NCI-H2081 treated with DMSO at 0.1 percent for 48 hours (cell line): ENCODE measurements at places on chromosomes 4 and X.

GRCh38 chr4:47776353-47776752 lies 61.5 kb downstream of the CORIN start:
- DNase-seq: no peak

GRCh38 chr4:136803433-136803832 lies 728.9 kb downstream of the PCDH18 start:
- DNase-seq: no peak

- DNase-seq: no peak
These were observed 74.3 kb downstream of the NUDT11 start for GRCh38 chrX:51421972-51422597.

GRCh38 chr4:148481636-148482035 lies 39.4 kb upstream of the NR3C2 start:
- no peak for DNase-seq

DNA sequence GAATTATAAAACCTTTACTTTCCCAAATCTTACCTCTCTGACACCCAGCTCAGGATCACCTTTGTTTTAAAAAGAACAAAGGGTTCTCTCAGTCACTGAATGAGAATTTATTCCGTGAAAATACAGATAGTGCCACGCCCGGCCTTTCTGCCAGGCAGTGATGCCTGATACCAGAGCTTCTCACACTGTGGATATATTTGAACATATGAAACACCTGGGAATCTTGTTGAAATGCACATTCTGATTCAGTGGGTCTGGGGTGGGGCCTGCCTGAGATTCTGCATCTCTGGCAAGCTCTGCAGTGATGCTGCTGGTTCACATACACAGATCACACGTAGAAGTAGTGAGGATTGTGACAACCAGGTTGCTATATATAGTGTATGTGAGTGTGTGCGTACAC lies 46.0 kb downstream of the ELOVL6 start:
- DNase-seq: no peak
